ENCODE measurements at places on chromosomes 7 and 10. TPM values are rescaled to one million over a fixed set of nuclear protein-coding genes. Genes with fewer than 3 reads are reported as not detected.

TEX47 gene
- total RNA-seq, result not detected

KCNH2 gene
- 4.0 TPM for total RNA-seq

GRK5 gene
- 58.2 TPM for total RNA-seq

TCAF2 gene
- total RNA-seq, result 0.09 TPM

POT1 gene
- total RNA-seq, result 24.7 TPM

ZNF804B gene
- total RNA-seq, result not detected

GRM3 gene
- not detected for total RNA-seq

EIF4H gene
- 453 TPM for total RNA-seq

CHCHD3 gene
- 114 TPM for total RNA-seq

CLEC2L gene
- total RNA-seq, result not detected

RAB11FIP2 gene
- total RNA-seq, result 18.5 TPM

- peak; percentile 72 for DNase-seq
- no peaks in the 10 kb centered on the region for H3K36me3 ChIP-seq
- H3K4me1 ChIP-seq, result peaks cover 14% of the 10 kb centered on the region
- no peak overlapping the region for H3K4me3 ChIP-seq
Measured at GRCh38 chr10:114634609-114634979, 23.5 kb downstream of the ABLIM1 start.

DNA sequence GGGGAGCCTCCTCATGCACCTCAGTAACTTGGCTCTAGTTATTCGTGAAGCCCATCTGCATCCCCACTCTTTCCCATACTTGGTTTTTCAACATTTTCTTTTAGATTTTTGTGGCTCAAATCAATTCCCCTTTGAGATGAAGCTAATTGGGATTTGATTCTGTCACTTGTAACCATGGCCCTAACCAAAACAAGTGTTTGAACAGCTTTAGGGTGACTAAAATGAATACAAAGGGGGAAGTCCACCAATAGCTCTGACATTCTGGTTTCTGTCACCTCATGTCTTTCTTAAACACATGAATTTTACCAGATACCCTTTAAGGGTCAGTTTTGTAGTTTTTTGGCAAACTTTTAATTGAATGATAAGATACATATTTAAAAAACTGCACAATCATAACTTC is 87.0 kb downstream of the PCGF5 start:
- H3K27ac ChIP-seq, result no peak overlapping the region
- no peaks in the 10 kb centered on the region for H3K36me3 ChIP-seq
- H3K4me1 ChIP-seq, result no peaks in the 10 kb centered on the region
- peaks cover 7% of the 10 kb centered on the region for H3K27me3 ChIP-seq

GRCh38 chr7:159109653-159110035 is 35.0 kb downstream of the VIPR2 start:
- H3K4me1 ChIP-seq, result no peaks in the 10 kb centered on the region
- H3K27ac ChIP-seq, result no peak overlapping the region
- no peak for DNase-seq
- H3K36me3 ChIP-seq, result no peaks in the 10 kb centered on the region
- H3K27me3 ChIP-seq, result peaks cover 65% of the 10 kb centered on the region
- no peak overlapping the region for H3K4me3 ChIP-seq

- no peaks in the 10 kb centered on the region for H3K36me3 ChIP-seq
- peaks cover 27% of the 10 kb centered on the region for H3K4me1 ChIP-seq
- H3K27ac ChIP-seq, result no peak overlapping the region
- no peak for DNase-seq
Measured at GRCh38 chr7:117012284-117012683, 59.0 kb downstream of the ST7 start.

- no peaks in the 10 kb centered on the region for H3K4me1 ChIP-seq
- H3K4me3 ChIP-seq, result no peak overlapping the region
- no peaks in the 10 kb centered on the region for H3K27me3 ChIP-seq
- no peak for DNase-seq
- no peak overlapping the region for H3K27ac ChIP-seq
- no peaks in the 10 kb centered on the region for H3K36me3 ChIP-seq
Measured at GRCh38 chr7:139869886-139870285, 40.8 kb downstream of the TBXAS1 start.

DNA sequence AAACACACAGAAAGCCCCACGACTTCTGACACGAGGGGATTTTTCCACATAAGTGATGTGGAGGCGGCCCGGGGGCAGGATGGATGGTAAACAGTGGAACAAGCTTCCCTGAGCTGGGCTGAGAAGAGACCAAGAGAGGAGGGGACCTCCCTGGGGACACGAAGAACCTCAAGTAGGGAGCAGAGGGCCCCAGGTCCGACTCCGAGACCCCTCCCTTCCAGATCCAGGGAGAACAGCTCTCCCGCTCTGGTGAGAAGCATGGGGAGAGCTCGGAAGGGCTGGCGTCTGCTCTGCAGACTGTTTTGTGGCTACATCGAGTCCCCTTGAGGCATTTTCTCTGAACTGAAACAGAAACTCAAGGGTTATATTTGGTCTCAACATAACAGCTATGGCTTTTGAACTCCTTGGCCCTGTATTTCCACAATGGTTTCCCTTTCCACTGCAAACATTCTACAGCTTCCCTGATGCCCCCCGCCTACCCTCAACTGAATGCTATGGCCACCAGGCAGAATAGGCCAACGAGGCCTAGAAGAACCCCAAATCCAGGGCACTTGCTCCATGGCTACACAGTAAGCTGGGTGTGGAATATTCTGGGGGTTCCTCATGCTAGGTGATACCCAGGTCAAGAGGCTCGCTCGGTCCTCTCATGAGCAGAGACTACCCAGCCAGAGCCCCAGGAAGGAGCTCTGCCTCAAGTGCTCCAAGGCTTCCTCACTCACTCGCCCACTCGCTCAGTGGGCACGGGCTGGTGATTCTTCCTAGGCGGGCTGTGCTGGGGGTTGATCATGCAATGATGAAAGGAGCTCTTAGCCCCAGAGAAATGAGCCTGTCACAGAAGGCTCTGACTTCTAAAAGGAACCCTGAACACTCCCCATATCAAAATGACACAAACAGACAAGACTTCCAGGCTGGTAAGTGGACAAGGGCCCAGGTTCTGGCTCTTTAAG is 47.5 kb downstream of the FAM53B start:
- H3K27ac ChIP-seq, result no peak overlapping the region
- no peak overlapping the region for H3K4me3 ChIP-seq
- no peaks in the 10 kb centered on the region for H3K27me3 ChIP-seq
- no peaks in the 10 kb centered on the region for H3K4me1 ChIP-seq
- no peak for DNase-seq

DNA sequence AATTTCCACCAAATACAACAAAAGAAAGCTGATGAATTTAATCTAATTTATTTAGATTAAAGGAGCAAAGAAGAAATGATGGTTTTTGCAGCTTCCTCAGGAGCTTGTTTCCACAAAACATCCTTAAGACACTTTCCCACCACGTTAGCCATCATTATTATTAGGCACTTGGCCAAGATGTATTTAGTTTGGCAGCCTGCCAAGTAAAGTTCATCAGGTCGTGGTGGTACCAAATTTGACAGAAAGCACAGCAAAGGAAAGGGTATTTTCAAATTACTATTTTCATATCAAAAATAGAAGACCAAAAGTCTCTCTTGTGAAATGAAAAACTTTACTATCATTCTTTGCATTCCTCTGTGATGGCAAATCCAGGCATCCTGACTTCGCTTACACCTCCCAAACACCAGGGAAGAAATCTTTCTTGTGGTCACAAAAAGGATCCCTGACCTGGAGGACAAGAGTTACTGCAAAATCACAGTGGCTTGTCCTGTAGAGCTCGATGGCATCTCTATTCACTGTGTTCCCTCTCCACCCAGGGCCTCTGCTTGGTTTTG is 123.1 kb upstream of the INHBA start:
- no peaks in the 10 kb centered on the region for H3K27me3 ChIP-seq
- H3K4me1 ChIP-seq, result peaks cover 56% of the 10 kb centered on the region
- peak overlapping the region; percentile 25 for H3K27ac ChIP-seq
- peak; percentile 36 for DNase-seq
- H3K36me3 ChIP-seq, result no peaks in the 10 kb centered on the region
- no peak overlapping the region for H3K4me3 ChIP-seq

DNA sequence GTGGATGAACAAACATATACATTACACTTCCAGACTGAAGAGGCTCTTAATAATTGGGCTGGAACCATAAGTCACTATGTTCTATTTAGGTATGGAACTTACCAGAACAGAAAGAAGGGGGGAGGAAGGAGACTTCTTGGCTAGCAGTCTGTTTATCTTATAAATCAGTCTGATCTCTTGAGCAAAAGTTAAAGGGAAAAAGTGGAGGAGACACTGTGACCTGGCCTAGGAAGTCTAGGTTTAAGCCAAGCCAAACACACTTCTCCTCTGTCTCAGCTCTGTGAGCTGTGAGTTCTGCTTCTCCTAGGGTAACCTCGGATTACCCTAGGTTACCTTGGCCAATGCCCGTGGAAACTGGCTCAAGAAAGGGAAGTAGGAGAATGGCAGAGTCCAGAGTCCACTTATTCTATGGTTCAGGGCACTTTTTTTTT is 95.2 kb downstream of the PFKFB3 start:
- H3K36me3 ChIP-seq, result no peaks in the 10 kb centered on the region
- H3K27me3 ChIP-seq, result no peaks in the 10 kb centered on the region
- no peak overlapping the region for H3K4me3 ChIP-seq
- H3K4me1 ChIP-seq, result peaks cover 8% of the 10 kb centered on the region

DNA sequence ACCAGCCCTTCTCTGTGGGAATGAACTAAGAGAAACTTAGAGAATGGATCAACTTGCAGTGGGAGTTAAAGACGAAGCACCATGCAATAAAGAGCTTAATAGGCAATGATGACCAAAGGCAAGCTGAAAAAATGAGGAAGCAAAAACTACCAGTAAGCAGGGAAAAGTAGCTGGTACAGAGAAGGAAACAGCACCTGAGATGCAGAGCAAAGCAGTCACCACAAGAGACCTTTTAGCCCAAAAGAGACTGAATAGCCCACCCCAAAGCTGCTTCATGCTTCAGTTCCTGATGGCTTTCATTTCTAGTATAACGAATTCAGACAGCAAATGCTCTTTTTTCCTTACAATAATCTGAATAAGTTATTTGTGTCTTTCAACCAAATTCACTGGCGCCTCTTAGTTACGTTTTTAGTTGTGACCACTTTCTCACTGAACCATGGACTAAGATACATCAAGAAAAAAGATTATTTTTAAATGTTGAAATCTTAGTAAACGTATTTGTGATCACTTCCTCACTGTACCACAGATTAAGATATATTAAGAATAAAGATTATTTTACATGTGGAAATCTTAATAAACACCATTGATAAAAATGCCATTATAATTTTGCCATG is 76.0 kb downstream of the USP6NL start:
- no peaks in the 10 kb centered on the region for H3K36me3 ChIP-seq
- no peak overlapping the region for H3K27ac ChIP-seq
- peaks cover 63% of the 10 kb centered on the region for H3K4me1 ChIP-seq

DNA sequence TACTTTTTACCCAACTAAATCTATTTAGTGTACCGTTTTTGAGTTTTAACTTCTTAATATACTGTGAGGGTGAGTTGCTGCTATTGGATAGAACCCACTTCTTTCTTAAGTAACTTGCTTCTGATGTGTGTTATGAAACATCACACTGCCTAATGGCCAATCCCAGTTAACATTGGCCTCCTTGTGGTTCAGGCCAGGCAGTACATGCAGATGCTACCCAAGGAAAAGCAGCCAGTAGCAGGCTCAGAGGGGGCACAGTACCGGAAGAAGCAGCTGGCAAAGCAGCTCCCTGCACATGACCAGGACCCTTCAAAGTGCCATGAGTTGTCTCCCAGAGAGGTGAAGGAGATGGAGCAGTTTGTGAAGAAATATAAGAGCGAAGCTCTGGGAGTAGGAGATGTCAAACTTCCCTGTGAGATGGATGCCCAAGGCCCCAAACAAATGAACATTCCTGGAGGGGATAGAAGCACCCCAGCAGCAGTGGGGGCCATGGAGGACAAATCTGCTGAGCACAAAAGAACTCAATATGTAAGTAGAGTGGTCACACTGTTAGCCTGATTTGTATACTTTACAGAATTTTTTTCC is 39.7 kb downstream of the TES start:
- peak overlapping the region; percentile 12 for H3K27ac ChIP-seq
- H3K4me1 ChIP-seq, result no peaks in the 10 kb centered on the region
- DNase-seq, result peak; percentile 78
- H3K27me3 ChIP-seq, result no peaks in the 10 kb centered on the region
- peaks cover 81% of the 10 kb centered on the region for H3K36me3 ChIP-seq

DNA sequence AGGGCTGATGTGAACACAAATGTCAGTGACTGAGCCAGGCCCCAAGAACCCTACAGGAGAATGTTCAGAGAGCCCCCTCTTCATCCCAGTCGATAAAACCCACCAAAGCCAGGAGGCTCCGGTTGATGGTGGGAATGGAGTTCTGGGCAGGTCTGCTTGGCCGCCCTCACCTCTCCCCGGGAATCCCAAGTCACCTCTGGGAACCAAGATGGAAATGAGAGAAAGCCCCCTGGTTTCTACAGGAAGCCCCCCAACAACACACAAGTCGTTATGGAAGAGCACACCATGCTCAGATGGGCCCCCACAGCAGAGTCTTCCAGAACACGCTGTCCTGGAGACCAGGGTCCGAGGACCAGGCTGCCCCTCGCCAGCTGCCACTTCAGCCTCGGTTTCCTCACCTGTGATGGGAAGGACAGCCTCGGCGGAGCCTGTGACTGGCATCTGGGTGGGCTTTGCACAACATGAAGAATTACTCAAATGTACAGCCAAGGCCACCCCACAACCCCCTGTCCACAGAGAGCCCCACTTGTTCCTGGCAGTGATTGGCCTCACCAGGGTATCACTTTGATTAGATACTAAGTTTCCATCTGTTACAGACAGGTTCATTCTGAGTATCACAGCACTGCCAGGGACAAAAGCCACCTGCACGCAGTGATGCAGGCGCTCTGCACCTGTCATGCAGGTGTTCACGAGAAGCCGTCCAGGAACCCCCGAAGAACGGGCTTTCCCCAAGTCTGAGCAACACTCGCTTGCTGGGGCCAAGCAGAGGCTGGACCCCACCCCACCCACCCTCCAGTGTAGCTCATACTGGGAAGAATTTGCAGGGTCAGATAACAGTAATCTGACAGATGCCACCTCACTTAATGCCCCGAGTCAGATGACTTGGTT is 57.6 kb downstream of the MKI67 start:
- no peak overlapping the region for H3K4me3 ChIP-seq
- no peaks in the 10 kb centered on the region for H3K36me3 ChIP-seq
- H3K27me3 ChIP-seq, result no peaks in the 10 kb centered on the region
- DNase-seq, result no peak

DNA sequence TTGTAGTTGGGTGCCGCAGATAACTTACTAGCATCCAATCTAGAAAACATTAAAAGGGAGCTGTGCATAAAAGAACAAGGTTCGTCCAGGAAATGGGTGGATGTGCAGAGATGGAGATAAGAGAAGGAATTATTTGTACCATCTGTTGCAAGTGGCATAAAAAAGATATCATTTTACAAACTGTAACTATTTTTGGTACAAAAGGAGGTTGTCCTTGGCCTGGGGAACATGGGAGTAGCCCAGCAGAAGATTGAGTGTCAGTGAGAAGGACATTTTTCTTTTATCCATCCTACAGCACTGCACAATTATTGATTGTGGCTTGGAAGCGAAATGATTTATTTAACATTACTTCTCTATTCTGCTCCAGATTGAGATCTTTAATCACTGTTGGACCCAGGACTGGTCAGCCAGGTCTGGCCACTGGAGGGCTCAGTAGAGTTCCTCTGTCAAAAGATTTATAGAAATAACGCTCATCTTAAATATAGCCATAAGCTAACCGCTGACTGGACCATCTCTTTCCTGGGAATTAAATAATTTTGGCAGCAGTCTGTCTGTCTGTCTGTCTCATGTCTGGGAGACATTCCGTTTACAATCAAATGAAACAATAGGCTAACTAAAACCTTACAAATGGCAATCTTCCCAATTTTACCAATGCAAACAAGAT is 254.1 kb downstream of the KIAA1217 start:
- H3K36me3 ChIP-seq, result peaks cover 2% of the 10 kb centered on the region
- peak overlapping the region; percentile 11 for H3K4me3 ChIP-seq
- H3K27me3 ChIP-seq, result no peaks in the 10 kb centered on the region
- H3K27ac ChIP-seq, result peak overlapping the region; percentile 88
- no peak for DNase-seq
- H3K4me1 ChIP-seq, result peaks cover 62% of the 10 kb centered on the region

All from A673 (cell line).